ENCODE measurements at places on chromosomes 13 and 19.

- no peak for DNase-seq
Observed at GRCh38 chr19:52653161-52653560, 15.0 kb upstream of the ZNF83 start.

DNA sequence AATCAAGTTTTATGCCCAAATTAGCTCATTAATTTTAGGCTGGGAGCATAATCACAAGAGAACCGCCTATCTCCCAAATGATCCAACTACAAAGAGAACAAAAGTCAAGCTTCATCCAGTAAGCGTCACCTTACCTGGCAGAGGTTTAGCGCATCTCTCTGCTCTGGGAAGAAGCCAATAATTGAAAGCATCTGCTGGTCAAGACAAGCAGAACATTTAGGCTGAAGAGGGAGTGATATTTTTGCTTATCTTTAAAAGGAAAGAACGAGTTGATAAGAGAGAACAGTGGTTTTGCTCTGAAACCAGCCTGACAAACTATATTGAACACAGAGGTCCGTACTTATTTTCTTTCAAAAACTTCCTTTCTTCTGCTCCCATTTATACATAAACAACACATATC, 242.1 kb downstream of the ENOX1 start:
- DNase-seq: no peak

- DNase-seq: no peak
Observed at GRCh38 chr13:47672245-47673008, 328.6 kb downstream of the SUCLA2 start.

- no peak for DNase-seq
Observed at GRCh38 chr19:33679696-33680095, 57.9 kb downstream of the CHST8 start.

GRCh38 chr13:110616103-110617101, 1.1 kb downstream of the NAXD start:
- DNase-seq: peak; percentile 51

GRCh38 chr19:9054765-9055164, 32.1 kb upstream of the OR1M1 start:
- DNase-seq: no peak

DNA sequence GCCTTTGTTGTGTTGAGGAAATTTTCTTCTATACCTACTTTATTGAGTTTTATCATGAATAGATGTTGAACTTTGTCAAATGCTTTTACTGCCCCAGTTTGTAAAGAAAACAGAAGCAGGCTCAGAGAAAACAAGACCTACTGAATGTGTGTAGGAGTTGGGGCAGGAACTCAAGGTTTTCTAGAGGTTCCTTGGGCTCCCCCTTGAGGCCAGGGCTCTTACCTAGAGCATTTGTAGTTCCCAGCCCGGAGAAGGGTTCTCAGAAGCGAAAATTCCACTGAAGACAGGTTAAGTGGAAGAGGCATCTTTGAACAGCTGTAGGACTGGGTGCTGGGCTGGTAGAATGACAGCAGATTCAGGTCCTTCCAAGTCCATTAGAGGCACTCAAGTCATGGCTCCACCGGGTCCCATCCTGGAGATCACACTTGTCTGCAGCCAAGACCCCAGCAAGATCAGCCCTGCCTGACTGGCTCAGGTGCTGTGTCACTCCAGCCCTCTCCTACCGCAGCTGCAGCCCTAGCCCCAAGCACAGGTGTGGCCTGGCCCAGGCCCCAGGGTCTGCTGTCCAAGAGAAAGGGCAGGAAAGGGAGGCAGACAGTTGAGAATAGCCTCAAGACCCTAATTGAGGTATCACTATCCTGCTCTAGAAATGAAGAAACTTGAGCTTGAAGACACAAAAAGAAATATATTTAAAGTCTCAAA, 425.5 kb downstream of the PCDH20 start:
- DNase-seq: peak; percentile 8

- no peak for DNase-seq
Observed at GRCh38 chr19:14517446-14517839, 754 bp downstream of the DNAJB1 start.

- DNase-seq: no peak
Observed at GRCh38 chr19:10374931-10375330, 5.4 kb downstream of the TYK2 start.

DNA sequence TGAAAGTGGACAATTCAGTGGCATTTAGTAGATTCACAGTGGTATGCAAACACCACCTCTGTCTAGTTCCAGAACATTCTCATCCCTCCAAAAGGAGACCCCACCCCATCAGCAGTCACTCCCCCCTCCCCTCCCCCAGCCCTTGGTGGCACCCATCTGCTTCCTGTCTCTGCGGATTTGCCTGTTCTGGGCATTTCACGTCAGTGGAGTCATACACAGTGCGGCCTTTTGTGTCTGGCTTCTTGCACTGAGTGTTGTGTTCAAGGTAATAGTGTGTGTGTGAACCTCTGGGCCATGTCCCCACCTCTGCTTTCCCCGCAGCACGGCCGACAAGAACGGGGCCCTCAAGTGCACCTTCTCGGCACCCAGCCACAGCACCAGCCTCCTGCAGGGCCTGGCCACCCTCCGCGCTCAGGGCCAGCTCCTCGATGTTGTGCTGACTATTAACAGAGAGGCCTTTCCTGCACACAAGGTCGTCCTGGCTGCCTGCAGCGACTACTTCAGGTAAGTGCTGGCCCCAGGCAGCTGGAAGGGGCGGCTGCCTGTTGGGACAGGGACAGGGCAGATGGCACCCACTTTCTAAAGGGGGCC, 19.4 kb upstream of the CRTC1 start:
- DNase-seq: peak; percentile 50

All from WERI-Rb-1 (cell line).